ENCODE measurements at places on chromosomes 5 and 9.

- no peak for DNase-seq
Measured at GRCh38 chr5:3185488-3185887, 410.1 kb upstream of the IRX1 start.

GRCh38 chr9:126069400-126069955 lies 257.2 kb upstream of the MVB12B start:
- DNase-seq, result no peak

DNA sequence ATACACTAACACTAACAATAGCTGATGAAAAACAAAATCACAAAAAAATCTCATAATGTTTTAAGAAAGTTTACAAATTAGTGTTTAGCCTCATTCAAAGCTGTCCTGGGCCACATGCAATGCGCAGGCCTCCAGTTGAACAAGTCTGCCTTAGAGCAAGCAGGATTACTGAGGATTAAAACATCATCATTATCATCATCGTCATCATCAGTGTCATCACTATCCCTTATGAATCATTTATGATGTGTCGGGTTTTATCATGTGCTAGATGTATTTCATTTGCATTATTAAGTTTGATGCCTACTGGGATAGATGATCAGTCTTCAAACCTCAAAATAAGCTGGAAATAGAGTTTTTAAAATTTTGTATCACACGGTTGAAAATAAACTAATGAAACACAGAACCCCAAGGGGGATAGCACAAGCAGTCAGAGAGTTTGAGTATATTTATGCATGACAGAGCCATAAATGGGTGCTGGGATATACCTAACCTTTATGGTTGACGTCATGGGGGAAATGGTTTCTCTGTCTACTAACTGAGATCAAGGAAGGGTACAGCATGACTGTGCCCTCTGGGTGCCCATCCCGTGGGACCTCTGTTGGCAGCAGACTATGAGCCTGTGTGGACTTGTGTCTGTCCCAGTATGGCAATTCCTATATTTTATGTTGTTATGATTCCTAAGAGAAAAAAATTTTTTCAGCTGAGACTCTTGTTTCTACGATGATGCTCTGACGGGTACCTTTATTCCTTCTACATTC lies 150.3 kb upstream of the ADRA1B start:
- DNase-seq, result no peak

- DNase-seq, result no peak
Measured at GRCh38 chr9:33161589-33162132, 5.5 kb downstream of the B4GALT1 start.

DNA sequence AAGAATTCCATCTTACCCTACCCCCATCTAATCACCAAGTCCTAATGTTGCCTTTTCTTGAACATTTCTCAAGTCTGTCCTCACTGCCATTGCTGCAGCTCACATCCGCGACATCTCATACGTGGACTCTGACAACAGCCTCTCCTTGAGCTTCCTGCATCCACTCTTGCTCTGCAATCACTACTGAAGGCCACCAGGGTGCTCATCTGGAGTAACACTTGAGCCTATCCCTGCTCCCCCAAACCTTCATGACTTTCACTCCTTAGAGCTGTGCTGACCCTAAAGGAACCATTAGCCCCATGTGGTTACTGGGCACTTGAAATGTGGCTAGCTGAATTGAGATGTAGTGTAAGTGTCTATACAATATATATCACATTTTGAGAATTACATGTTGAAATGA lies 46.4 kb upstream of the CTXN3 start:
- no peak for DNase-seq

Data from stimulated activated CD4-positive, alpha-beta T cell treated with anti-CD3 and anti-CD28 coated beads, Interleukin-12 subunit alpha, Interleukin-12 subunit beta, amount 100 ng/mL, for 24 hours (primary cell).